HFFc6 (cell line): ENCODE measurements at places on chromosomes 2 and 18. TPM values are rescaled to one million over a fixed set of nuclear protein-coding genes. Genes with fewer than 3 reads are reported as not detected.

DNA sequence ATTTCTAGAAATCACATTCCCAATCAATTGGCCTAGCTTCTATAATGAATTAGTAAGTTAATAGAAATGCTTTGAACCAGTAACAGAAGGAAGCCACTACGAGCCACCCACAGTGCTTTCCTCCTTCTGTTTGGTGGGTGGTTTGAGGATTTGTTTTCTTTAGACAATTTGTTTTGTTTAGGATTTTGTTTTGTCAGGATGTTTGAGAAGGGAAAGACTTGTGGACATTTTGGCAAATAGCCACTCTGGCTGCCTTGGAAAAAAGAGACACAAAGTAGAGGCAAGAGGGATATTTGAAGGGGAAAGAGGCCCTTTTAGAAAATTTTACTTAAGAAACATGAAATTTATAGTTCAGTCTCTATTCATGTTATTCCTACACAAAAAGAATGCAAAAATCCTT is 47.7 kb downstream of the TANK start:
- H3K27ac ChIP-seq = peak overlapping the region; percentile 60
- H3K36me3 ChIP-seq = peaks cover 17% of the 10 kb centered on the region
- DNase-seq = no peak
- H3K4me1 ChIP-seq = peaks cover 22% of the 10 kb centered on the region
- no peaks in the 10 kb centered on the region for H3K27me3 ChIP-seq
- H3K4me3 ChIP-seq = no peak overlapping the region

GRCh38 chr18:31451625-31452024 is 4.1 kb downstream of the DSG3 start:
- no peaks in the 10 kb centered on the region for H3K36me3 ChIP-seq
- H3K27ac ChIP-seq = no peak overlapping the region
- DNase-seq = no peak
- no peaks in the 10 kb centered on the region for H3K4me1 ChIP-seq

DNA sequence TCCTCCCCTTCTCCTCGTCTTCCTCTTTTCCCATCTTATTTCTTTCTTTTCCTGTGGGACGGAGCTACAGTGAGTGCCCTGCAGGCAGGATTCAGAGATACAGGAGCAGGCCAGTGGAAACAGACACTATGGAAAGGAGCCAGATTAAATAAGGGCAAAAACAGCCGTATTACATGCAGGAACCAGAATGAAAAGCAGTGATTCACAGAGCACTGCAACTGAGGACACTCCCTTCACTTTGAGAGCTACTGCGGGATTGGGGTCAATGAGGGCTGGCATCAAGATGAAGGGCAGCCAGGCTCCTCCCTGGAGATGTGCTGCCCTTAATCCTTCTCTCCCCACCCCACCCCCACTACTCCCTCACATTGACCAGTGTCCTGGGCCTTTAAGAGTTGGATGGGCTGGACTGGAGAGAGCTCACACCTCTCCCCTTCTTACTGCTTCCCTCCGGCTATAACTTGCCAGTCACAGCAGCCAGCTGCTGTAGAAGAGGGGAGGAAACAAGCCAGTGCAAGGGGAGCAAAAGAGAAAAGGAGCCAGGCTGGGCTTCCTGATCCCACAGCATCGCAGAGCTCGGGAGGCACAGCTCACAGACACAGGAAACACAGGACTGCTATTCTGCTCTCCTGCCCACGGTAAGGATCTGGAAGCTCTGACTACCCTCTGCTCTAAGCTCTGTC is at the start of gene PLCD4:
PLCD4 (plus strand) TSS at position 464 of the 680 bp plus-strand sequence. CDS start 7,841 bp downstream, outside the sequence.
- peaks cover 29% of the 10 kb centered on the region for H3K4me1 ChIP-seq
- peak; percentile 88 for DNase-seq
- H3K36me3 ChIP-seq = no peaks in the 10 kb centered on the region
- H3K4me3 ChIP-seq = peak within 1 kb of the TSS; percentile 60
- peak within 1 kb of the TSS; percentile 34 for H3K27ac ChIP-seq
- H3K27me3 ChIP-seq = peaks cover 19% of the 10 kb centered on the region

DNA sequence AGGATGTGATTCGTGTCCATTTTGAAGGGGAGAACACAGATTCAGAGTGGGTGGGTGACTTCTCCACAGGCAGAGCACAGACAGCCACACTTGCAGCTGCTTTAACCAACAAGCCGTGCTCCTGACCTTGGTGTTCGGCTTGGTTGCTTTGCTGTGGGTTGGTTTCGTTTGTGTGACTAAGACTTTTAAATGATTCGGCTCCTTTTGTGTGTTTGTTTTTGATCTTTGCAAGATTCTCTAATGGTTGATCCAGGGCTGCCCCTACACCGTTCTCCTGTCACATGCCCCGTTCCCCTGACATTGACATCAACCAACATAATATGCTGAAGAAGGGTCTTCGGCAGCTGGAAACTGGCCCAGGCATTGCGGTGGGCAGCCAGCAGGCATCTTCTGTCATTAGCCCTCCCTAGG is 95.9 kb upstream of the MBOAT2 start:
- peaks cover under 1% of the 10 kb centered on the region; the same call in 1 of the 2 replicates for H3K27me3 ChIP-seq
- H3K4me1 ChIP-seq = peaks cover 23% of the 10 kb centered on the region
- H3K36me3 ChIP-seq = no peaks in the 10 kb centered on the region
- H3K27ac ChIP-seq = peak overlapping the region; percentile 78
- peak; percentile 37 for DNase-seq

- H3K4me3 ChIP-seq = no peak overlapping the region
- DNase-seq = peak; percentile 40
- H3K36me3 ChIP-seq = peaks cover 62% of the 10 kb centered on the region
Observed at GRCh38 chr2:121376535-121377250, 91.7 kb upstream of the TFCP2L1 start.

The CHRNG gene
- total RNA-seq = not detected in 3 replicates

GRCh38 chr2:149527998-149528755 is 59.4 kb downstream of the MMADHC start:
- no peak overlapping the region for H3K27ac ChIP-seq
- H3K36me3 ChIP-seq = no peaks in the 10 kb centered on the region
- no peak for DNase-seq
- H3K4me1 ChIP-seq = no peaks in the 10 kb centered on the region; the same call in 1 of the 2 replicates
- no peak overlapping the region for H3K4me3 ChIP-seq

- no peaks in the 10 kb centered on the region for H3K36me3 ChIP-seq
- H3K4me3 ChIP-seq = no peak overlapping the region
- peaks cover 15% of the 10 kb centered on the region for H3K4me1 ChIP-seq
- DNase-seq = no peak
Observed at GRCh38 chr2:14761118-14761517, 128.6 kb downstream of the LRATD1 start.

The FAM110C gene
- total RNA-seq = not detected in 3 replicates

The CYS1 gene
- total RNA-seq = 0.22 to 2.0 TPM (median 0.56 TPM) in 3 replicates

DNA sequence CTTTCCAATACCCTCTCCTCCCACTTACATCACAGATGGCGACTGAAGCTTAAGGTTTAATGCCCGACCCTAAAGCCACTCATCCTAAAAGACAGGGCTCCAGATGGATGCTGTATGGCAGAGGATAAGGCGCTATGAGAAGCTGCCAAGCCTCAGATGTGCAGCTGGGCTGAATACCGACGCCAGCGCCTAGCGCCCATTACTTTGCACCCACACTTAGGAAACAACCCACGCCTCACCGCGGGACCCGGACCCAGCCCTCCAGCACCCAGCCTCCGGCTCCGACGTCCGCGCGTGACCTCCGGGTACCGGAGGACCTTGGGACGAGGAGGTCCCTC is 335 bp downstream of the TRAK2 start:
- no peaks in the 10 kb centered on the region; the same call in 1 of the 2 replicates for H3K27me3 ChIP-seq
- peak overlapping the region; percentile 96 for H3K27ac ChIP-seq
- H3K4me1 ChIP-seq = peaks cover 61% of the 10 kb centered on the region

DNA sequence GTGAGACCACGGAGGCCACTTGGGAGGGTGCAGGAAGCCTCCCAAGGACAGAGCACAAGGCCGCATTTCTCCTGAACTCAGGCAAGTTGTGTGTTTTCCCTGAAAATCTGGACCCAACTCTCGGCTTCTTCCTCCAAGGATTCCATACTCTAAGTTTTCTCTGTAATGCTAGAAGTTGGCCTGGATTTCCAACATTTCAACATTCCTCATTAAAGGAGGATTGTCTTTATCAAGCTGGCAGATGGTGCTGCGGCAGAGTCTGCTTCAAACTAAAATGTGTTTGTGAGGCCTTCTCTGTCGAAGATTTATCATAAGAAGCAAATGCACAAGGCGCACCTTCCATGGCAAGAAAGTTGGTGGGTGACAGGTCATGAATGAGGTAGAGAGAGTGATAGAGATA is 94.4 kb upstream of the SATB2 start:
- DNase-seq = no peak
- no peak overlapping the region for H3K27ac ChIP-seq
- no peak overlapping the region for H3K4me3 ChIP-seq
- no peaks in the 10 kb centered on the region for H3K4me1 ChIP-seq
- no peaks in the 10 kb centered on the region for H3K27me3 ChIP-seq

DNA sequence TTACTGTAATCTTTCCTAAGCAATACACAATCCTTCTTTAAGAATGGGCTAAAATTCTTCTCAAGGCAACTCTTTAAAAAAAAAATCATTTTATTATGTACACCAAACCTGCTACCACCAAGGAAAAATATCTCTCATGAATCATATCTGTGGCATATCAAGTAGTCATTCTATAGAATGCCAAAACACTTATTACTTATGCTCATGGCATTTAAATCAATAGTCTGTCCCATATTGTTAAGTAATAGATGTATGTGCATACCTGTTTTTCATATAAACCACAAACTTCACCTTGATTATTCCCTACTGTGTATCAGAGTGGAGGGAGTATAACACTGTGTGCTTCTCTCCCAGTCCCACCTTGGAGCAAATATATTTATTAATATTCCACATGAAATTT is 95.8 kb upstream of the SETBP1 start:
- no peak overlapping the region for H3K4me3 ChIP-seq
- no peaks in the 10 kb centered on the region for H3K36me3 ChIP-seq
- no peak for DNase-seq
- H3K27ac ChIP-seq = no peak overlapping the region
- peaks cover 6% of the 10 kb centered on the region; the same call in 1 of the 2 replicates for H3K4me1 ChIP-seq
- H3K27me3 ChIP-seq = peaks cover 1% of the 10 kb centered on the region; the same call in 1 of the 2 replicates

- no peaks in the 10 kb centered on the region for H3K36me3 ChIP-seq
- H3K4me1 ChIP-seq = peaks cover 11% of the 10 kb centered on the region
- no peak for DNase-seq
- peaks cover 18% of the 10 kb centered on the region for H3K27me3 ChIP-seq
- no peak overlapping the region for H3K4me3 ChIP-seq
Observed at GRCh38 chr18:34972765-34973414, 68.3 kb upstream of the MAPRE2 start.

GRCh38 chr2:70133491-70134322 is 46.4 kb downstream of the PCBP1 start:
- no peak for DNase-seq
- peak overlapping the region; percentile 98 for H3K27ac ChIP-seq
- no peaks in the 10 kb centered on the region for H3K27me3 ChIP-seq
- peaks cover 4% of the 10 kb centered on the region; the same call in 1 of the 2 replicates for H3K36me3 ChIP-seq

DNA sequence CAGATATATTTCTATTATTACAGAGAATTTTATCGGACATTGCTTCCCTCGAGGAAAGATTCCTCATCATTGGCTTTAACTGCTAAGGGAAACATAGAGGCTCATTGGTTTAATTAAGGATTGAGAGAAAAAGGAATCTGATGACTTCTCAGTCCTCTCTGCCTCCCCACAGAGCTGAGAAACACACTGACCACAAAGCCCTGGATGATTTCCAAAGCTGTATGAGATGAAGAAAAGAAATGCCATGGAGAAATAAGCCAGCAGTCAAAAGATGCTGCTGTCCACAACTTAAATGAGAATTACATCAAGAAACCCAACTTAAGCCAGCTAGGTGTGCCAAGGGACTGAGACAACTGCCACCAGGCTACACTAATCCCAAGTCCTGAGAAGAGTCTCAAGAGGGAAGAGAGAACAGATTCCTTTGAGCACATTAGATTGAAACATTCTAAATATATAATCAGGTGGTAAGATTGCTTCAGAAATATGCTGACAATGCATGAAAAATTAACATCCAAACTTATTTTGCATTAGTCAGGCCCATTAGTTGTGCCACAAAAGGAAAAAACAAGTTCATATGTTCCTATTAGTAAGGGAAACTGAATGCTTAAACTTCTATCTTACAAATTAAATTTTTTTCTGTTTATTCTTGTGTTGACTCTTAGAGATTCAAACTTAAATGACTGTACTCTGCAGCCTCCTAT is 308.1 kb upstream of the CYRIA start:
- no peak for DNase-seq
- H3K27me3 ChIP-seq = no peaks in the 10 kb centered on the region; the same call in 1 of the 2 replicates
- no peak overlapping the region for H3K4me3 ChIP-seq
- no peak overlapping the region for H3K27ac ChIP-seq
- H3K36me3 ChIP-seq = no peaks in the 10 kb centered on the region
- H3K4me1 ChIP-seq = no peaks in the 10 kb centered on the region

GRCh38 chr2:241496904-241497877 is 11.2 kb downstream of the STK25 start:
- H3K36me3 ChIP-seq = peaks cover 13% of the 10 kb centered on the region; the same call in 1 of the 2 replicates
- H3K4me1 ChIP-seq = no peaks in the 10 kb centered on the region
- no peak for DNase-seq
- no peak overlapping the region for H3K4me3 ChIP-seq
- no peaks in the 10 kb centered on the region; the same call in none of the 2 replicates for H3K27me3 ChIP-seq
- H3K27ac ChIP-seq = no peak overlapping the region

The CCDC138 gene
- 2.9 to 4.1 TPM (median 3.3 TPM) in 3 replicates for total RNA-seq

GRCh38 chr18:43578706-43579105 is 301.4 kb upstream of the SYT4 start:
- H3K36me3 ChIP-seq = no peaks in the 10 kb centered on the region
- H3K27me3 ChIP-seq = peaks cover 2% of the 10 kb centered on the region
- H3K4me1 ChIP-seq = no peaks in the 10 kb centered on the region
- no peak for DNase-seq

The MC2R gene
- not detected in 3 replicates for total RNA-seq

GRCh38 chr2:118939994-118940393 is 2.0 kb upstream of the MARCO start:
- no peak overlapping the region for H3K4me3 ChIP-seq
- no peak overlapping the region for H3K27ac ChIP-seq
- no peaks in the 10 kb centered on the region; the same call in 1 of the 2 replicates for H3K27me3 ChIP-seq
- no peaks in the 10 kb centered on the region for H3K4me1 ChIP-seq
- no peak for DNase-seq

GRCh38 chr2:212119591-212119990 is 419.0 kb downstream of the ERBB4 start:
- no peaks in the 10 kb centered on the region; the same call in 1 of the 2 replicates for H3K4me1 ChIP-seq
- no peaks in the 10 kb centered on the region for H3K36me3 ChIP-seq
- no peak for DNase-seq
- H3K4me3 ChIP-seq = no peak overlapping the region
- H3K27me3 ChIP-seq = no peaks in the 10 kb centered on the region; the same call in 1 of the 2 replicates

DNA sequence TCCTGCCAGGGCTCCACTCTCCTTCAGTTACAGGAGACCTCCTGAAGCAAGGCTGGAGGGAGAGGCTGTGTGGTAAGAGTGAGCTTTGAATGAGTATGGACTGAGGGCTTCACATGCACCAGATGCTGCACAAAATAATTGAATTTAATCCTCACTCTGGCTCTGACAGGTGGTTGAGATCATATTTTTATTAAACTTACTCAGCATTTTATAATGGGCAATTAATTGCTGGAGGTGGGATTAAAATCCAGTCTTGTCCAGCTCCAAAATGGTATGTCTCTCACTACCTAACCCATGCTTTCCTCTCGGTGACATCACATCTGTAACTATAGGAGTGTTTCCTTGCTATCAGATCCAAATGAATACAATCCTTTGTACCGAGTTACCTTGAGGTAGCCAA is 66.2 kb upstream of the AQP4 start:
- DNase-seq = no peak
- no peaks in the 10 kb centered on the region for H3K27me3 ChIP-seq
- H3K4me1 ChIP-seq = no peaks in the 10 kb centered on the region
- no peak overlapping the region for H3K27ac ChIP-seq
